HTR-8/SVneo (cell line): ENCODE measurements at places on chromosomes 2 and 18.

DNA sequence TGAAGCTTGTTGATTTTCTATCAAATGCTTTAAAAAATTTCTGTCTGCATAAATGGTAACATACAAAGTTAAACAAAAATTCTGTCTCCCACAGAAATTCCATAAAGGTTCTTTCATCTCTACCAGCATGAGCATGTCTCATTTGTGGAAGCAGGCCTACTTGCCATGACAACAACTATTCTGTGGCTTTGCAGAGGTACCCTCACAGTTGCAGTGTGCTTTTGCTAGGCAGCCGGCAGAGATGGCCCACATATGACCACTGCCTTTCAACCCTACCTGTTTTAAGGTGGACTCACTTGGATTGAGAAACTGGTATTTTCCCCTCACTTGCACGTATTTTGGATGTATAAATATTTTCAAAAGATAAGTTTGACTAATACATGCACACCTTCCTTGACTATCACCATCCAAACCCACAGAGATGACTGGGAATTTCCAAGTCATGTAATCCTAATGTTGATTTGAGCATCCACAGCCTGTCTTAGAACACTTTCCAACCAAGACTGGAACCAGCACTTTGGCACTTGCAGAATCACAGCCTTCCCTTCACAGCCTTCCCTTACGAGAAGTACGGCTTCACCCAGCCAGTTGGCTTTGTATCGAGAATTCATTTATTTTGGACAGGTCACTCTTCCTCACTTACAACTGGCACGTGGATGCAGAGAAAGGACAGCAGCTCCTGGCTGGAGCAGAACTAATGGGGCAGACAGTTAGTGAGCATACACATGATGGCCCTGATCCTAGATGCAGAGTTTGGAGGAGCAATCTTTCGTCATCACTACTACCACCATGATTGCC is 9.3 kb upstream of the FHL2 start:
- DNase-seq: no peak

DNA sequence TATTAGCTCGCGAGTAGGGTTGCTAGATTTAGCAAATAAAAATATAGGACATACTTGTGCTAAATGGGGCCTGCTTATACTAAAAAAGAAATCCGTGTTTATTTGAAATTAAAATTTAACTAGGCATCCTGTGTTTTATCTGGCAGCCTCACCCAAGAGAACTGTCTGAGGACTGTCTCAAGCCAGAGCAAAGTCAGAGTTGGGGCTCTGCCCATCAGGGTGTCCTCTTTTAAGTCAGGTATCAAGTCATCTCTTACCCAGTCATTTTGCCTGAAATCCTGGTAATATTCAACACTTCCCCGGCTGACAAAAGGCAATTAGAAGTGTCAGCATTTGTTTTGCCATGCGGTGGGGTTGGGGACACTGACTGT is 48.3 kb upstream of the ST3GAL5 start:
- DNase-seq: no peak

DNA sequence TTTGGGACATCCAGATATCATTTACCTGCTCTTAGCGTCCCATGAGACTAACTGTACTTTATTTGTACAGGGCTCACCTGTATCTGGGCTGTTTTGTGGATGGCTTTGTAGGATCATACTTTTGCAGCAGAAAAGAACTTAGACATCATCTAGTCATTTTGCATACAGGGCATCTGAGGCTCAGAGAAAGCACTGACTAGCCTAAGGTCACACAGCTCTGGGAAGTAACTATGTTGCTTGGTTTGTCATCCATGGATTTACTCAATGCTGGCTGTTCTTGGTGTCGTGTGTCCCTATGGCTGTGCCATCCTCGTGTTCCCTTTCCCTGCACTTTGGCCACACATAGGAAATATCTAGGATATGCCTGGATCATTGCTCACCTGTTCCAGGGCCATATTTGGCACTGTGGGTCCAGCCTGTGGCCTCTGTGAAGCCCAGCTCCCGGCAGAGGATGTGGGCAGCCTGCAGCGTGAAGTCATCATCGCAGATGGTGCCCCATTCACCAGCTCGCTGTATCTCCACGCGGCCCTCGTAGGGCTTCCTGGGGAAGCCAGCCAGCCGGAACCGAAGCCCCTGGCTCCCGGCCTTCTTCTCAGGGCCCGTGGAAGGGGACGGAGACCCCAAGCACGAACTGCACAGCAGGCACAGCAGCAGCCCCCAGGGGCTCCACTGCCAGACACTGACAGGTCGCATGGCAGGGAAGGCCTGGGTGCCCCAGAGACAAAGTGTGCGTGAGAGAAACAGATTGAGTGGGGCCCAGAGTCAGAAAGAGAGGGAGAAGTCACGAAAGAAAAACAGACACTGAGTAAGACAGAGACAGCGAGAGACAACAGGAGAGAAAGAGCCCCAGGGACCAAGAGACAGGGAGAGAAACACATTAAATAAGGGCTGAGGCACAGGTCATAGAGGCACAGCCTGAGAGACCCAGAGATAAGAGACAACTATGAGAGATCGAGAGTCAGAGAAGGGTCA is 1.5 kb downstream of the LOXL3 start:
- no peak for DNase-seq

GRCh38 chr2:194562329-194562728 is 1094.7 kb upstream of the SLC39A10 start:
- no peak for DNase-seq

- no peak for DNase-seq
Observed at GRCh38 chr2:115542331-115542730, 1099.9 kb downstream of the DPP10 start.

GRCh38 chr2:218990612-218991011 is 2.6 kb downstream of the CRYBA2 start:
- no peak for DNase-seq

- no peak for DNase-seq
Observed at GRCh38 chr2:27493948-27494283, 1.1 kb downstream of the FNDC4 start.

GRCh38 chr2:157443795-157444640 is at the start of gene CYTIP:
Gene CYTIP, minus strand, starts transcription at chr2:157444089. Its CDS starts 69 bp downstream, at chr2:157444020.
- DNase-seq: no peak

DNA sequence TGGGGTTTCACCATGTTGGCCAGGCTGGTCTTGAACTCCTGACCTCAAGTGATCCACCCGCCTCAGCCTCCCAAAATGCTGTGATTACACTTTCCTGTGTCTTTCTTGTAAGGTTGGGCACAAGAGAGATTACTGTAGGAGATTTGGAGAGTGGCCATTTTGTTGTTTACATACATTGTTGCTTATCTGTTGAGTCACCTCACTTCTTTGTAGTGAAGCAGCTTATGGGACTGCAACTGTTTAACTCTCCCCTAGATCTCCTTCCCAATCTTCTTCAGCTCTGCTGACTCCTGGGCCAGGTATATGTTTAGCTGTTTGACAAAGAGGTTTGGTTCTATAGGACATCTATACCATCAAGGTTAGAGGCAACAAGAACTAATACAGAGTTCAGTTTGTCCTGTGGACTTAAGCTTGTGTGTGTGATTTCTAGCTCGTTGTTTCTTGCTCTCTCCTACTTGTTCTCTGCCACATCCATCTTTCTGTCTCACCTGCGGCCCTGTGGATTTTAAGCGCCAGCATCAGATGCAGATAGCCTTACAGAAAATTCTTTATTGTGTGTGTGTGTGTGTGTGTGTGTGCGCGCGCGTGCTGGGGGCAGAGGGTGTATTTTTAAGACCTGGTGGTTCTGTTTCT is 95.4 kb downstream of the HAUS1 start:
- DNase-seq: no peak

GRCh38 chr2:27701676-27702075 is 38.0 kb downstream of the SLC4A1AP start:
- DNase-seq: no peak

DNA sequence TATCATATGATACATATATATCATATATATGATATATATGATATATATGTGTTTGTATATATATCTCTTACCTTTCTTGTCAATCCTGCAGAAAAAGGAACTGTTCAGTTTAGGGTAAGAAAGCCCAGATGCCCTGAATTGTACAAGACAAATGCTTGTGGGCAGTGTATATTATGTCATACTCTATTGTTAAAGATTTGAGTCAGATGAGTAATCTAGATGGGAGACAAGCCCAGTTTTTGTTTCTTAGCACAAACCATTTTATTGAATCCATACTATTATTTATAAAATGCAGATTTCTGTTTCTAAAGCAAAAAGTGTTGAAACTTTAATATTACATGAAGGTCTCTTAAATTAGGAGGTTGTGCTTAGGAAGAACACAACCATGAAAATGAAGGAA is 90.6 kb downstream of the VRK2 start:
- no peak for DNase-seq

DNA sequence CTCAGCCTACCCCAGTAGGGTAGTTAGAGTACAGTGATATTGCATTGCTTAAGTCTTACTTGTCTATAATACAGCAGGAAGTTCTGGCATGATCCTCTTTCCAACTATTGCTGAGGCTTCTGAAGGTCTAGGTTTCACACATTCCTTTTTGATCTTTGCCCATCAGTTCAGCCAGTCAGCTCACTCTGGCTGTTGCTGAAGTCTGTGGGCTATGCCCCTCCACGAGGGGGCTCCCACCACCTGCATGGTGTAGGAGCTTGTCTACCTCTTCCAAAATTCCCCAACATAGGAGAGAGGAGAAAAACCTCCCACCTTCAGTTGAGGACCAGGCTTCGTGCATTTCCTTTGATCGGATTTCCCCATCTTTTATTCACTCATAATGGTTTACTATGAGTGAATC is 26.3 kb downstream of the PROKR1 start:
- DNase-seq: no peak

- peak; percentile 60 for DNase-seq
Observed at GRCh38 chr2:38076152-38076709, 280 bp upstream of the CYP1B1 start.

GRCh38 chr18:62735387-62735786 is 20.0 kb downstream of the PHLPP1 start:
- no peak for DNase-seq

DNA sequence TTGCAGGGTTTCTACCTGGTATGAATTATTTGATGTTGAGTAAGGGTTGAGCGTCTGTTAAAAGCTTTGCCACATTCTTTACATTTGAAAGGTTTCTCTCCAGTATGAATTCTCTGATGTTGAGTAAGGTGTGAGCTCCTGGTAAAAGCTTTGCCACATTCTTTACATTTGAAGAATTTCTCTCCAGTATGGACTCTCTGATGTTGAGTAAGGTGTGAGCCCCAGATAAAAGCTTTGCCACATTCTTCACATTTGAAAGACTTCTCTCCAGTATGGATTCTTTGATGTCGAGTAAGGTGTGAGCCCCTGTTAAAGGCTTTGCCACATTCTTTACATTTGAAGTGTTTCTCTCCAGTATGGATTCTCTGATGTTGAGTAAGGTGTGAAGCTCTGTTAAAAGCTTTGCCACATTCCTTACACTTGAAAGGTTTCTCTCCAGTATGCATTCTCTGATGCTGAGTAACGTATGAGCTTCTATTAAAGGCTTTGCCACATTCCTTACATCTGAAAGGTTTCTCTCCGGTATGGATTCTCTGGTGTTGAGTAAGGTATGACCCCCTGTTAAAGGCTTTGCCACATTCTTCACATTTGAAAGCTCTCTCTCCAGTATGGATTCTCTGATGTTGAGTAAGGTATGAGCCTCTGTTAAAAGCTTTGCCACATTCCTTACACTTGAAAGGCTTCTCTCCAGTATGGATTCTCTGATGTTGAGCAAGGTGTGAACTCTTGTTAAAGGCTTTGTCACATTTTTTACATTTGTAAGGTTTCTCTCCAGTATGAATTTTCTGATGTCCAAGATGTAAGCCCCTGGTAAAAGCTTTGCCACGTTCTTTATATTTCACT is 27.1 kb downstream of the ZNF519 start:
- DNase-seq: no peak

GRCh38 chr2:61662990-61663389 is 124.8 kb upstream of the XPO1 start:
- no peak for DNase-seq

- no peak for DNase-seq
Observed at GRCh38 chr2:233821196-233821595, 33.1 kb downstream of the HJURP start.

GRCh38 chr2:149645391-149645790 is 57.8 kb upstream of the MMADHC start:
- DNase-seq: no peak

DNA sequence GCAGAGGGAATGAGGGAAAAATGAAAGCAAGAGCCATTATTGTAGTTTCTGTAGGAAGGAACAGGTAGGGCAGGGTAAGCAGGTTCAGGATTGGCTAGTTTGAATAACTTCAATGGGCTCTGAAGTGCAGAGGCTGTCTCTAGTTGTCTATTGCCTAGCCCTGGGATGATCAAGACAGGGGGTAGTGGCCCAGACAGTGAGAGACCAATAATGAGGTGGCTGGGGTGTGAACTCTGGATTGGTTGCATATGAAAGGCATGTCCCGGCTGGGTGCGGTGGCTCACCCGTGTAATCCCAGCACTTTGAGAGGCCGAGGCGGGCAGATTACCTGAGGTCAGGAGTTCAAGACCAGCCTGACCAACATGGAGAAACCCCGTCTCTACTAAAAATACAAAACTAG is 67.5 kb upstream of the SLC38A11 start:
- no peak for DNase-seq

DNA sequence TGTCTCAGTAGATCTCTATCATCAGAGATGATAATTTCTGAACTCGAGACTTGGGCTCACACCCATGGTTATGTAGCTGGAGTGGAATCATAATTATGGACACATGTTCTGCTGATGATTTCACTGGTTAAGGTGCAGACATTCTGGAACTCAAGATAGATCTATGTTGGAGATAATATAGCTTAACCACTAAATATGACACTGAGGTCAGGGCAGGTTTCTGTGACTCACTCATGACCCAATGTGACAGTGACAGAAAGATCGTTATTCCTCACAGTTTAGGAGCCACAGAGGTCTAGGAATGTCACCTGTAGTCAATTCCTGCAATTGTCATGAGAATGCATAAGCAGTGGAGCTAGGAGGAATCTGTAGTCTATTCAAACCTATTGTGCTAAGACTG is 828.6 kb downstream of the TRIB2 start:
- DNase-seq: no peak

- DNase-seq: peak; percentile 34
Observed at GRCh38 chr2:171985076-171985475, 14.7 kb upstream of the METAP1D start.

DNA sequence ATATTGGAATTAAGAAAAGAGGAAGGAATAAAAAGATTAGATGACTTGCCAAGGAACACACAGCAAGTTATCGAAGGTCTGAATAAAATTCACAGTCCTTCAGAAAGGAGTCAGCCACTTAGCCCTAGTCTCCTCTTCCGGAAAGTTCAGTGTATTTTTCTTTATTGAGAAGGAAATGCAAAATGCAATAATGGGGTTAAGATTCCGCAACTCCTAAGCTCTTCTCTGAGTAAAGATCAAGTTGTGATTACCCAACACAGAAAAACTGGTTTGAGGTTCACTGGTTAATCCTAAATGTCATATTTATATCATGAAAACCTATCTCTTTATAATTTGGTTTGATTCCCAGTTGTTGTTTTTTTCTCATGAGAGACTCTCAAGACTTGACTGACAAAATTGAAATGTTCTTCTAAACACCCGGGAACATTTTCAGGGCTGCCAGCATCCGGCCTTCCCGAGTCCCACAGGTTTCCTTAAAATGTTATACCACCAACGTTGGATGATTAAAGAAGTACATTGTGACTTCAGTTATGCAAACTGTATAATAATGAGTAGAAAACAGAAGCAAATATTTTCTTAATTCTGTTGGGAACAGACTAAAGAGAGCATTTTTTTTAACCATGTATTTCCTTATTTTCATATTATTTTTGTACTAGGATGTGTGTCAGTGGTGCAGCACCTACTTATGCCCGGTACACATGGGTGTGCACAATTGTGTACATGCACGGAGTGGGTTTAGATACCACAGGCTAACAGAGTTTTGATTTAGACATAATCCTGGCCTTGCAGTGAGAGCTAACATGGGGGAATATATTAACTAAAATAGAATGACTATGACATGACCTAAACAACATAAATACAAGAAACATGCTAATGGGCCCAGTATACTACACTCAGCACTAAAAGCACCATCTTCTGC is 100.2 kb downstream of the STK39 start:
- DNase-seq: no peak
